ENCODE measurements at places on chromosomes 2 and 18. TPM values are rescaled to one million over a fixed set of nuclear protein-coding genes. Genes with fewer than 3 reads are reported as not detected.

The UGT1A10 gene
- not detected for total RNA-seq

- no peaks in the 10 kb centered on the region for H3K27me3 ChIP-seq
- DNase-seq = no peak
- no peak overlapping the region for H3K27ac ChIP-seq
Observed at GRCh38 chr2:164565359-164565758, 55.9 kb downstream of the GRB14 start.

GRCh38 chr2:177029501-177029900 is 183.1 kb upstream of the HNRNPA3 start:
- peaks cover 10% of the 10 kb centered on the region for H3K4me1 ChIP-seq
- H3K27me3 ChIP-seq = peaks cover 39% of the 10 kb centered on the region
- no peak overlapping the region for H3K4me3 ChIP-seq
- no peak overlapping the region for H3K27ac ChIP-seq

DNA sequence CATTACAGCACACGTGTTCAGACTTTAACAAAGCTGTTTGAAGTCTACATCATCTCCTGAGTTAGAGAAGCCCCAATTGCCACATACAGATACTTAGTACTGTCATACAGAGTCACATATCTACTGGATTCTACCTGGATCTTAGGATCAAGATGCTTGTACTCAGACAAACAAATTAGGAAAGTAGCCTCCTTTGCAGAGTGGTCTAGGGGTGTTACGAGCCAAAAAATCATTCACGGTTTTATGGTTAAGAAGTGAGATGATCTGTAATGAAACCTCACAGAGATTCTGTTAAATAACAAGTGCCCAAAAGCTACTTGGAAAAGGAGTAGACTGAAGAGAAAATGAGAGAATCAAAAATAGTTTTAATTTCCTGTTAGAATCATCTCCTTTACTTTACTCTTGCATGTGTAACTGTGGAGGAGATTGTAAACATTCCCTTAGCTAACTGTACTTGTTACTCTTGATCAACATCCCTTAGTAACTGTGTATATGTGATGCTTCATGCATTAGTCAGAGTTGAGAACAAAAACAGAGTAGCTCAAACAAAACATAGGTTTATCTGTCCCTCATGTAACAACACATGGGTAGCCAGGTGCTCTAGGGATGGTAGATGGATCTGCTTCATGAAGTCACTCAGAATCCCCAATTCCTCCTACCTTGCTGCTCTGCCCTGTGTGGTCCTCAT is 16.4 kb upstream of the IL1RL1 start:
- H3K36me3 ChIP-seq = no peaks in the 10 kb centered on the region
- peaks cover 3% of the 10 kb centered on the region for H3K27me3 ChIP-seq
- H3K4me3 ChIP-seq = no peak overlapping the region

The HSPE1 gene
- 180 TPM for total RNA-seq

The B4GALT6 gene
- 33.1 TPM for total RNA-seq

The ALPP gene
- not detected for total RNA-seq

The TMEM169 gene
- 3.8 TPM for total RNA-seq

GRCh38 chr2:213238753-213239495 is 45.3 kb upstream of the SPAG16 start:
- DNase-seq = no peak
- no peaks in the 10 kb centered on the region for H3K27me3 ChIP-seq
- H3K4me1 ChIP-seq = peaks cover 15% of the 10 kb centered on the region
- H3K27ac ChIP-seq = peak overlapping the region; percentile 86

The FHOD3 gene
- total RNA-seq = 1.6 TPM

The CCDC148 gene
- 4.6 TPM for total RNA-seq

GRCh38 chr2:165843351-165843750 is 49.3 kb upstream of the GALNT3 start:
- no peaks in the 10 kb centered on the region for H3K36me3 ChIP-seq
- no peak overlapping the region for H3K4me3 ChIP-seq
- H3K27me3 ChIP-seq = no peaks in the 10 kb centered on the region
- DNase-seq = no peak
- no peak overlapping the region for H3K27ac ChIP-seq
- H3K4me1 ChIP-seq = peaks cover 6% of the 10 kb centered on the region

- H3K27ac ChIP-seq = peak overlapping the region; percentile 93
- no peaks in the 10 kb centered on the region for H3K27me3 ChIP-seq
- peak overlapping the region; percentile 95 for H3K4me3 ChIP-seq
- H3K36me3 ChIP-seq = peaks cover 9% of the 10 kb centered on the region
Observed at GRCh38 chr2:223944166-223944702, 901 bp downstream of the WDFY1 start.

- H3K4me3 ChIP-seq = no peak overlapping the region
- no peak for DNase-seq
- H3K27me3 ChIP-seq = no peaks in the 10 kb centered on the region
- peaks cover 29% of the 10 kb centered on the region for H3K4me1 ChIP-seq
Observed at GRCh38 chr2:127455566-127456493, 37.6 kb downstream of the PROC start.

The HOXD12 gene
- not detected for total RNA-seq

The ELAC1 gene
- total RNA-seq = 9.2 TPM

DNA sequence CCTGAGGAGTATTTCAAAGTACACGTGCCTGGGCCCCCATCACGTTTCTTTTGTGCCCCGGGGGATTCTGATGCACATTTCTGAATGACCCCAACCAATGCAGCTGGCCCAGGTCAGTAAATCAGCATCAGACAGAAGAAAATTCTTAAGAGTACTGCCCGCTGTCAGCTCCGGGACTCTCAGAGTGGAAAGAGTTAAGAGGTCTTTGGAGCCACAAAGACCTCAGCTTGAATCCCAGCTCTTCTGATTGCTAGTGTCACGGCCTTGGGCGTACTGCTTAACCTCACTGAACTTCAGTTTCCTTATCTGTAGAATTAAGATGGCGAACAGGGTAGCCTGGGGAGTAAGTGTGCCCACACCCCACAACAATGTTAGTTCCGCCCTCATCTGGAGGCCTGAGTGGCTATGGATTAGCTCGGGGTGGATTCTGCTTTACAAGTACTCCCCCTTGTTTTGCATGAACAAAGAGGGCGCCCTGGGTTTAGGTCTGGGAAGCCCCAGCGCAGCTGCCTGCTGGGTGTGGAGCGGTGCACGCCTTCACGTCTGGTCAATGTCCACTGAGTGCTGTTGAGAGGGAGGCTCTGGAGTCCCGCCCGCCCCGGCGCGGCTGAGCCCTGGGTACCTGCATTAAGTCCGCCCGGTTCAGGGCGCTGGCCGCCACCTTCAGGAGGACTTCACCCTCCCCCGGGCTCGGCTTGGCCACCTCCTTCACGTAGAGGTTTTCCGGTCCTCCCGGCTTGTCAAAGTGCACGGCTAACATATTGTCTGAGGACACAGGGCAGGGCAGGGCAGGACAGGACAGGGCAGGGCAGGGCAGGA is 858 bp downstream of the TP53I3 start:
- H3K4me3 ChIP-seq = peak overlapping the region; percentile 85
- peaks cover 20% of the 10 kb centered on the region for H3K36me3 ChIP-seq
- DNase-seq = no peak
- peaks cover 16% of the 10 kb centered on the region for H3K4me1 ChIP-seq
- peak overlapping the region; percentile 99 for H3K27ac ChIP-seq

GRCh38 chr2:26454561-26455001 is 23.3 kb downstream of the OTOF start:
- H3K27me3 ChIP-seq = peaks cover 12% of the 10 kb centered on the region
- H3K4me1 ChIP-seq = peaks cover 12% of the 10 kb centered on the region
- no peak overlapping the region for H3K4me3 ChIP-seq
- H3K27ac ChIP-seq = peak overlapping the region; percentile 23

The CYP27C1 gene
- total RNA-seq = 8.0 TPM

GRCh38 chr18:76431437-76432273 is 63.4 kb downstream of the ZNF516 start:
- no peaks in the 10 kb centered on the region for H3K27me3 ChIP-seq
- H3K4me3 ChIP-seq = no peak overlapping the region

DNA sequence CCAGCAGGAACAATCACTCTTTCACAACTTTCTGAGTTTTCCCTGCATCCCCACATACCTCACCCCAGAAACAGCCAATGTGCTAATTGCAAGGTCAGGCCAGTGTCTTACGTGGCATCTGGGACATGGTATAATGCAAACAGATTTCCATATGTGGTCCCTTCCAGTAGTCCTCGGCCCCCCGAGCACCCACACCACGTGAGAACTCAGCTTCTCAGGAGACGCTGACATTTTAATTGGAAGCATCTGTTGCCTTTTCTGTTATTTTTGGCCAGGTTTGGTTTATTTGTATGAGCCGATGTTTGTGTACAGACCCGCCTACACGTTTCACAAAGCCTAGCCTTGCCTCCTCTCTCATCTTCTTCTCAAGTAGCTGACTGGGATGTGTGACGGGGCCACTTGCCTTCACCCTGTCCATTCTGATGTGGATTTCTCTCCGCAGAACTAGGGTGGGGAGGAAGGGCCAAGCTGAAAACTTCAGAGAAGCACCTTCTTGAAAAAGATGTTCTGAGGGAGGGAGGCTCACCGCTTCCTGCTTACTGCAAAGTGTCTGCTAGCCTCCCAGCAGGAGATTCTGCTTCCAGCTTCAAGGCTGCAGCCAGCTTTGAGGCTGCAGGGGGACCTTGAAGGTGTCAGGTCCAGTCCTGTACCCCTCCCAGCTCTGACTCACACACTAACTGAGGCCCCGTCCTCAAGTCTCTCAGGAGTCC is 109.6 kb upstream of the SLC14A2 start:
- DNase-seq = no peak
- H3K27ac ChIP-seq = no peak overlapping the region
- no peaks in the 10 kb centered on the region for H3K36me3 ChIP-seq

The ADAM23 gene
- 19.9 TPM for total RNA-seq

GRCh38 chr2:147560810-147561535 is 283.9 kb upstream of the ACVR2A start:
- no peak overlapping the region for H3K4me3 ChIP-seq
- H3K27ac ChIP-seq = no peak overlapping the region
- H3K4me1 ChIP-seq = peaks cover 5% of the 10 kb centered on the region
- H3K36me3 ChIP-seq = no peaks in the 10 kb centered on the region
- no peaks in the 10 kb centered on the region for H3K27me3 ChIP-seq
- DNase-seq = no peak

DNA sequence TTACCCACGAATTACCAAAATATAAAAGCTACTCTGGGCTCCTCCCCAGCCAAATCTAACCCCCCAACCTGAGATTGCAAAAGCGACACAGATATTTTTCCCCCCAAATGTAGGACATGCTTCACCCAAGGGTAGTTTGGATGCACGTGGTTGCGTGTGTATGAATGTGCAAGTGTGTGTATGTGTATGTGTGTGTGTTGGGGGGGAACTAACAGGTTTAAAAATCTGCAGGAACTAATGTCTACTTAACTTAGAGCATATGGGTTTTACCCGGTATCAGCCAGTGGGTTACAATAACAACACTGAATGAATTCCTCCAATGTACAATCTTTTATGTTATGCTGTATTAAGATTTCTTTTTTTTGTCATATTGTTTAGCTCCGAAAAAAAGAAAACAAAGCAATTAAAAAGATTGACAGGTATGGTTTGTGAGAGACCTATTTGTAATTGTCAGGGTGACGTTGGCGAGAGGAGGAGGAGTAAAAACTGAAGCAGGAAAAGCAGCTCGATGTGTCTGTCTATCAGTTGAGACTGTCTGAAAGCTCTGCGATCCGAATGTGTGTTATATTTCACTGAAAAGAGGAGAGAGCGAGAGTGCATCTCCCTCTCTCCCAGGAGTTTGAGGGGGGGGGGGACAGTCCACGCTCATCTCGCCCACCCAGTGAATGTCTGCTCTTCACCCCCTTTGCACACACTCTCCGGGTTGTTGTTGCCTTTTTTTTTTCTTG is at the start of gene TSHZ1:
Gene TSHZ1, plus strand, starts transcription at position 524 of the 728 bp plus-strand sequence. CDS start 1,080 bp downstream, outside the sequence.
- H3K36me3 ChIP-seq = no peaks in the 10 kb centered on the region
- no peak for DNase-seq
- peaks cover 8% of the 10 kb centered on the region for H3K27me3 ChIP-seq
- H3K27ac ChIP-seq = peak within 1 kb of the TSS; percentile 95
- peaks cover 59% of the 10 kb centered on the region for H3K4me1 ChIP-seq
- H3K4me3 ChIP-seq = peak within 1 kb of the TSS; percentile 95

The FRZB gene
- total RNA-seq = 45.5 TPM

DNA sequence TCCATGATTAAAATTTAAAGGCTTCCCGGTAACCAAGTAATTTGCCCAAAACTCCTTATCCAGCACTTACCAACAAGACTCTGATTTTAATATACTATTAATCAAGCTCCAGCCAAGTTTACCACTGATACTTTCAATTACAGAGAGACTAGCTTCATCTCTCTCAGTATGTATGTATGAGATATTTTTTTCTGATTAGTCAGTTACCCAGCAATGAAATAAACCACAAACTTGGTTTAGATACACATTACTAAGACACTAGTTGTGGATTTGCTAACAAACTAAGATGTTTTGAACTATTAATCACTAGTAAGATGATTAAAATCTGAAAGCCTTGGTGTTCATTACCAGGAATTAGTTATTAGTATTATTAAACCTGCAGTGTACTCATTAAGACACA is 1272.2 kb upstream of the ACVR2A start:
- H3K27ac ChIP-seq = no peak overlapping the region
- DNase-seq = no peak
- no peak overlapping the region for H3K4me3 ChIP-seq
- peaks cover 4% of the 10 kb centered on the region for H3K4me1 ChIP-seq

The STAT4 gene
- 18.8 TPM for total RNA-seq

DNA sequence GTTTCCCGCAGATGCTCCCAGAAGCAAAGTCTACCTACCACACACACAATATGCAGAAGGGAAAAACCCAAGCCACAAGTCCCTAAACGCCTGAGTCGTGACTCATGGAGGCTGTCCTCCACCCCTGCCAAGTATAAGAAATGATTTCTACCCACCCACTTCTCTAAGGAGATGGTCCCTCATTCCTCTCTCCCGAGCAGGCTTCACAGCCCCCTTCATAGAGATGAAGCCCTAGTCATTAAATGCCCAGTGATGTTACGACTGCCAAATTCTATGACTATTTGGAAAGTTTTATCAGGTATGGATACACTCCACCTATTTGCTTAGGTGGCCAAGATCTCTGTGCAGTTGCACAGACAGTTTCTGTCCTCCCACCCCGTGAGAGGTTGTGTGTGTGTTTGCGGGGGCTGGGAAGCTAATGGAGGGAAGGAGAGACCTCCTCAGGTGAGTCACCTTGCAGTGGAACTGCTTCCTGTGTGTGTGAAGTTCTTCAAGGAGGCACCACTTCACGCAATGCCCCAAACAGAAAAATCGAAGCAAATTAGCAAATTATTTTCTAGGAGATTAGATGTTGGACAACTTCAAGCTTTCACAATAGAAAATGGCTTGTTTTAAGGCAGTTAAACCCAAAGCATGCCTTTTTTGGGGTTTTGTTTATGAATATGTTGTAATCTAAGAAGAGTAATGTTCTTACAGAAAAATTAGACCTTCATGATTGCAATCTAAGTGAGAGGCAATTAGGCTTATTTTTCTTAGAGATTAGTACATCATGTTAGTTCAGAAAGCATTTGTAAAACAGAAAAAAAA is 175.2 kb downstream of the TGIF1 start:
- H3K4me1 ChIP-seq = peaks cover 31% of the 10 kb centered on the region
- H3K27ac ChIP-seq = peak overlapping the region; percentile 97
- no peak overlapping the region for H3K4me3 ChIP-seq
- no peak for DNase-seq
- H3K27me3 ChIP-seq = peaks cover 3% of the 10 kb centered on the region

Data from progenitor cell of endocrine pancreas (in vitro differentiated cells).